ENCODE measurements at places on chromosomes 16 and 17.

GRCh38 chr17:81976332-81977210 is 858 bp upstream of the ASPSCR1 start:
- peak; percentile 76 for DNase-seq

GRCh38 chr17:31401456-31402254 is 10.2 kb downstream of the RAB11FIP4 start:
- no peak for DNase-seq

DNA sequence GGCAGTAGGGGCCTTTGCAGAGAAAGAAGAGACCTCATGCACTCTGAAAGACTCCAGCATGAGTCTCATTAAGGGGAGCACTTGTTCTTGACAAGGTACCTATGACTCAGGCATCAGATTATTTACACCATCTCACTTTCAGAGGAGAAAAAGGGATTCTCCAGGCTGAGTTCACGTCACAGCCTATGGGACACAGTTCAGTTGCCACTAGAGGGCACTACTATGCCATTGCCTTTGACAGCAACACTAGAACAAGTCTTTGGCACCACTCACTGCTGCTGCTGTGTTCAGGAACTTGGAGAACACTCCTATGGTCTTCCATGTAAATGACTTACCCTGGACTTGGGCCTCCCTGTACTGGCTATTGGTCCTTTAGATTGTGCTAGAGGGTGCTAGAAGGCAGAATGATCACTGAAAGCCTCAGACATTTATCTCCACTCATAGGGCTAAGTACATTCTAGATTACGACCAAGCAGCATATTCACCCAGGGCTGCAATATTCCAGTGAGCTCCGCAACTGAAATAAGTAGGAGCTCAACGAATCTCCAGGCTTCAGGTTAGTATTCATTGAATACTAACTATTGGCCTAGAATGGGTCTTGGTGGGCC is 225.1 kb upstream of the CA10 start:
- DNase-seq, result peak; percentile 49

DNA sequence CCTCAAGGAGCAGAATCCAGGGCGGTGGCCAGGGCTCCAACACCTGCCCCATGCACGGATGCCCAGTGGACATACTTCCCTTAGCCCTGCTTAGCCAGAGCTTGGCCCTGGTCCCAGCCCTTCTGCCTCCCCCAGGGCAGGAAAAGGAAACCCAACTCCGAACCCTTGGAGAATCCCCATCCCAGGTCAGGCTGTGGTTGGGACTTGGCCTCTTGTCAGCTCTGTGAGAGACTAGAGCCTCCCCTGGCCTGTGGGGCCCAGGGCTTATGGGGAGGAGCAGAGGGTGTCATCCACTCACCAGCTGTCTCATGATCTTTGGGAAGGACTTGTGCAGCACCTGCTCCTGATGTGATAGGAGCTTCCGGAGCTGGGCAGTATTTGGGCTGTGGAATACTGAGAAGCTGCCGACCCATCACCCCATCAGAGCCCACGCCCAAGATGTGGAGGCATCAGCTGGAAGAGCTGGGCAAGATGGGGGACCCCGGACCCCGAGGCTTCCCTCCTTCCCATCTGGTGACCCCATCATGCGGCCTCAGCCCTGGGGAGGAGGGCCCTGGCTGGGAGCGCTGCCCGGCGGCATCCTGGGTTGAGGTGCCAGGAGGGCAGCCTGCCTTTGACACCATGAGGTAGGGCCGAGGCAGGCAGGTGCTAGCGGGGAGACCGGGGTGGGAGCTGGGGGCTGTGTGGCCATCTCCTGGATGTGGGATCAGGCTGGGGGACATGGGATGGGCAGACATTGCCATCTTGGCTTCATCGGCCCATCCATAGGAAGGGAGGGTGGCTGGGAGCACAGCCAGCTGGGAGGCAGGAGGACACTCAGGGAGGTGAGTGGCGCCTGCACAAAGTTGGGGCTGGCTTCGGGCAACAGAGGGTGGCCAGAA is 45.1 kb downstream of the TNFRSF13B start:
- DNase-seq, result no peak

DNA sequence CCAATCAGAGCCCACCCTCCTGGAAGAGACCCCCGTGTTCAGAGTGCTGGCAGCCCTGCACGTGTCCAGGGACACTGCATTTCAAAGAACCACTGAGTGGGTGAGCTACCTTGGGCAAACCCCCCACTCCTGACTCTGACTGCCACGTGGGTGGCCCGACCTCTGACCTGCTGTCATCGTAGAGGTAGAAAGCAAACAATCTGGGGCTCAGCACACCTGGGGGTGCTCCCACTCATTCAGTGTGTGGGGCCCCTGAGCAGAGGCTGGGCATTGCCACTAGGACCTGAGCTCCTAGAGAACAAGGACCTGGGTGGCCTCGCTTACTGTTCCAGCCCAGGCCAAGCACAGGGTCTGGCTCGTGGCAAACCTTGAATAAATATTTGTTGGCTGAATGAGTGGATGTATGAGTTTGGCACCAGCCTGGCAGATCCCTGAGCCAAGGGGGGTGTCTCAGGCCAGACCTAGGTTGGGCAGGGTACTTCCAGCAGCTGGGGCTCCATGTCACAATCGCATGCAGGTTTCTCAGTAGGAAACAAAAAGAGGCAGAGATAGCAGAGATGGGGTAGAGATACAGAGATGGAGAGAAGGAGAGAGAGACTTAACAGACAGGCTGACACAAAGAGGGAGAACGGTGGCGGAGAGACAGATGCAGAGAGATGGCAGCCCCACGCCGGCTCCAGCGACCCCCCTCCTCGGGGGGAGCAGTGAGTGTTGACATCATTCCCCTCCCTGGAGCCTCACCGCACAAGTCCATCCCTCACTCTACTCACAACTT is 5.4 kb upstream of the DRC7 start:
- DNase-seq, result no peak

DNA sequence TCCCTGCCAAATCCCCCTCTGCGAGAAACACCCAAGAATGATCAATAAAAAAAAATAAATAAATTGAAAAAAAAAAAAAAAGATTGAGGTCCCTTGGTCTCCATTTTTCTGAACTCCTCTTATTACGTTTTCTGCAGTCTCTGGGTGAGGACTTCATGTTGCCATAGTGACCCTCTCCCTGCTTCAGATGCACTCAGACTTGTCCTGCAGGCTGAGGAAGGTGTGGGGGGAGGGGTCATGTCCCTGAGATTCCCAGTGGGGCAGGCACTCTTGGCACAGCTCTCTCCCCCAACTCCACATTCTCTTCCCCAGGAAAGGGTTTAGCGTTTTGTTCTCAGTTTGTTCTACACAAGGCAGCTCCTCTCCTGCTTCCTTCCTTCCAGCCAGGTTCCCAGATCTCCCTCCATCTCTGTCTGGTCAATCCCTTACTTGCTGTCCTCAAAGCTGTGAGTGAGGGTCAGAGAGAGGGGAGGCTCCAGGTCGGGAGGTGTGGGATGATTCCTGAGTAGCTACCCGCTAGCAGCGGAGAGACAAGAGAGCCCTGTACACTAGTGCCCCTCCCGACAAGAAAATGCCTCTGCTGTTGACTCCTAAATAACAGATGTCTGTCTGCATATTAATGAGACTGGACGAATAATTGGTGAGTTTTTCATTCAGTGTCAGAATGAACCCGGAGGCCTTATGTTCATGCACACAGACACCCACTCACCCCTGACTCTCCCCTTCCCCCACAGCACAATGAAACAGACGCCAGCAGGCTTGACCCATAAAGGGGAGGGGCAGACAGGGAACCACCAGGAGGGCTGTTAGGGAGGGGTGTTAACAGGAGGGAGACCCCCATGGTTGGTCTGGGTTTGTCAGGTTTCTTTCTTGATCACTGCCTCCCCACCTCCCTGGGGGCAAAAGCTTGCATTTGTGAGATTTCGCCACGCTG is 9.2 kb downstream of the RND2 start:
- no peak for DNase-seq

- no peak for DNase-seq
These were observed 340.3 kb upstream of the TNRC6C start for GRCh38 chr17:77618173-77618572.

DNA sequence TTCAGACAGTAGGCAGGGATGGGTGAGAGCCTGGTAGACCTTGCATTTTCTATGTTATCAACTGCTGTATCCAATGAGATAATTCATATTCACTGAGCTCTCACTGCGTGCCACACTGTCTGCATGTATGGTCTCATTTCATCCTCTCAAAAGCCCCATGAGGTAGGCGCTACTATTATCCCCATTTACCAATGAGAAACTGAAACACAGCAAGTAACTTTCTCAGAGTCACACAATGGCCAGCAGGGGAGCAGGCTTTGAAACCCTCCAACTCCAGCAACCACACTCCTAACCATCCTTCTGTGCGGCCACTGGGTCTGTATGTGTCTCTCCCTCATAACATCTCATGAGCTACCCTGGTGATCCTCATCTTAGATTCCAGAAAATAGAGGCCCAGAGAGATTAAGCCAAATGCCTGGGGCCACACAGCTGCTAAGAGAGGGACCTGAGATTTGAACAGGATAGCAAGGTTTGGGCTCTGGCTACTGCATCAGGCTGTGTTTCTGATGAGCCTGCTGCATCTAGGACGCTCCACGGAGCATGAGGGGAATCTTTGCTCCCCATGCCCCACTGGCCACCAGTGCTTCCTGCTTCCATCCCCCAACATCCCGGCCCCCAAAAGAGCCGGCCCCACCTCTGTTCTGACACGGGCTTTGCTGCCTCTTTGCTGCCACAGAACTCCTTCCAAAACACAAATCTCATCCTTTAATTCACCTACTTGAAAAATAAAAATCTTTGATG is 3.2 kb downstream of the CCR7 start:
- no peak for DNase-seq

DNA sequence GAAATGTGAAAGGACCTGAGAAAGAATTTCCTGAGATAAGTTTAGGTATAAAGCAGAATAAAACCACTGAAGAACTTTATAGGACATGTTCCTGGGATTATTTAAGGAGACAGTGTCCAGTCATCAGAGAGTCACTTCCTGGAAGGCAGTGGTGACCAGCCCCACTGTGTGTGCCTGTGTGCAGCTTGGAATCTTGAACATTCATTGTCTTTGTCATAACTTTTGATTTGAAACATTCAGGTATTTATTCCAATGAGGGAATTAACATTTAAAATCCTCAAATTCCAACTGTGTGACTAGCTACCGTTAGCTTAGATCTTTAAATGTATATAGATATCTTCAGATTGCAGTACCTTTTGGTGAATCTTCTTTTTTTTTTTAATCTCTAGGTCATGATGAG is 61.7 kb upstream of the MRC2 start:
- DNase-seq, result no peak

DNA sequence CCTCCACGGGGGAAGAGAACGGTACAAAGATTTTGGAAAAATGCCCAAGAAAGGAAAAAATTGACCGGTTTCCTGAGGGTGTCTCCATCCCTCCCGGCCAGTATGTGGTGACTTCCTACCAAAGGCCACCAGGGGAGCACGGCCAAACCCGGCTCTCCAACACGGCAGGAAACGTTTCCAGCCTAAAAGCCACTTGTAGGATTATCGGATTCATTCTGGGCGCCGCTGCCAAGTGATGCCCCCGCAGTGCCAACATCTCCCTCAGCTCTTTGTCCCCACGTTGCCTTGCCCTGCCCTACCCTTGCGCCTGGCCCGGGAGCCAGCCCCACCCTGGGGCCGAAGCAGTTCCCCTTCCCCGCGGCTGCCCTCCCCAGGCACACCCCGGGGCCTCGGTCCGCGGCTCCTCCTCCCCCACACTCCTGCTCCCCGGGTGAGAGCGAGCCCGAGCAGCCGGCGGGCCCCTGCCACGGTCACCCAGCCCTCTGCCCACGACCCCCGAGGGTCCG is 688 bp downstream of the CRK start:
- DNase-seq, result peak; percentile 31

DNA sequence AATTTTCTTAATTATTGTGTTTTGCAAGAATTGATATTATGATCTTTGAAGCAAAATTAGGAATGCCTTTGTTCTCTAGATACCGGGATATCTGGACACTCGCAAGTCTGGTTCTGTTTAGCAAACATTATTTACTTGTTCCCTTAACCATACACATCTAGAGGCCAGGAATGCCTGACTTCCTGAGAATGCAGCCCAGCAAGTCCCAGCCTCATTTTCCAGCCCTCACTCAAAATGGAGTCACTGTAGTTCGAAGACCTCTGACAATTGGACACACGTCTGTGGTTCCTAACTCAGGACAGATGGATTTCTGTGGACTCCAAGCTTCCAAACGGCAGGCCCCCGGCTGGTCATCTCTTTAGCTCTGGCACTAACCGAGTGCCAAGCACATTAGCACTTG is 355.4 kb upstream of the RBFOX1 start:
- no peak for DNase-seq

DNA sequence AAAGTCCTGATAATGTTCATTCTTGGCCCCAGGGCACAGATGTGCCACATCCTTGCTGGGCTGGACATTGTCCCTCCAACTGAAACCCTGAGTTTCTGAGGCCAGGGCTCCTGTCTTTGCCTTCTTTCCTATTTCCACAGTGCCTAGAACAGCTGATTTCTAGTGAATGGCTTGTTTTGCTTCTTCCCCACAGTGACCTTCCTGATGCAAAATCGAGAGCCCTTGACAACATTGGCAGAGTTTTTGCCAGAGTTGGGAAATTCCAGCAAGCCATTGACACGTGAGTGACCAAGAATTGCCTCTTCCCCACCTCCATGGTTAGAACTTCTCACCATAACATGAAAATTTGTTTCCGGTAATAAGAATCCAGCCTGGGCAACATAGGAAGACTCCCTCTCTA is 14.5 kb downstream of the ODAD4 start:
- DNase-seq, result no peak

DNA sequence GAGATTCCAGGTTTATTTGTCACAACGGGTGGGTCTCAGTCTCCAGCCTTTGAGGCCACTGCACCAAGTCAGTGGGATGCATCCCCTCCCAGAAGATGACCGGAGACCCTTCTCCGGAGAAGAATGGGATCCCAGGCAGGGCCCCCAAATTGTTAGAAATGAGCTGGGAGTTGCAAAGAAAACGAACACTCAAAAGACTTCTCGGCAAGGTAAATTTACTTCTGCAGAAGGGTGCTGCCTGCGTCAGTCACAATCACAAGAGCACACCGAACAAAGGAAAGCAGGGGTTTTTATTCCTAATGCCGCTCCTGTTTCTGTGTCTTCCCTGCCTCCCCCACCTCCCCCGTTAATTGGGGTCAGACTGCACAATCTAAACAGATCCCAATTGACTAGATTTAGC is 61.4 kb downstream of the ATF7IP2 start:
- DNase-seq, result no peak

All from COR-L47 (cell line).